AG08395 (cell line): ENCODE measurements at places on chromosomes 4 and X.
A peak's percentile ranks its signal among the peaks of the same experiment; 100 is the strongest.

GRCh38 chr4:68748181-68748991 is 67.4 kb upstream of the UGT2B10 start:
- no peak for DNase-seq

DNA sequence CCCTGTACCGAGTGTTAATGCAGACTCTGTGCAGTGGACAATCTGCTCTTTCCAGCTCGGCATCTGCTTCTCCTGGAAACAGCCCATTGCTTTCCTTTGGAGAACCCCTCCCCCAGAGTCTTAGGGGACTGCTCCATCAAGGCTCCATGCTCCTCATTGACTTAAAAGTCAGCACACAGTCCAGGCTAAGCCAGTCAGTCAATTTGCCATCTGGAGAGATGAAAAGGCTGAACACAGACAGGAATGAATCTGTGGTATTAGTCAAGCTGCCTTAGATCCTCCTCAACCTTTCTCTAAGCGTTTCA is 20.3 kb downstream of the ATP8A1 start:
- no peak for DNase-seq

GRCh38 chr4:27048429-27049238 is 188.0 kb downstream of the STIM2 start:
- DNase-seq = peak; percentile 62

GRCh38 chr4:132866616-132867015 is 282.5 kb upstream of the PCDH10 start:
- DNase-seq = no peak

GRCh38 chr4:35506161-35506560 is 738.2 kb downstream of the ARAP2 start:
- DNase-seq = no peak

DNA sequence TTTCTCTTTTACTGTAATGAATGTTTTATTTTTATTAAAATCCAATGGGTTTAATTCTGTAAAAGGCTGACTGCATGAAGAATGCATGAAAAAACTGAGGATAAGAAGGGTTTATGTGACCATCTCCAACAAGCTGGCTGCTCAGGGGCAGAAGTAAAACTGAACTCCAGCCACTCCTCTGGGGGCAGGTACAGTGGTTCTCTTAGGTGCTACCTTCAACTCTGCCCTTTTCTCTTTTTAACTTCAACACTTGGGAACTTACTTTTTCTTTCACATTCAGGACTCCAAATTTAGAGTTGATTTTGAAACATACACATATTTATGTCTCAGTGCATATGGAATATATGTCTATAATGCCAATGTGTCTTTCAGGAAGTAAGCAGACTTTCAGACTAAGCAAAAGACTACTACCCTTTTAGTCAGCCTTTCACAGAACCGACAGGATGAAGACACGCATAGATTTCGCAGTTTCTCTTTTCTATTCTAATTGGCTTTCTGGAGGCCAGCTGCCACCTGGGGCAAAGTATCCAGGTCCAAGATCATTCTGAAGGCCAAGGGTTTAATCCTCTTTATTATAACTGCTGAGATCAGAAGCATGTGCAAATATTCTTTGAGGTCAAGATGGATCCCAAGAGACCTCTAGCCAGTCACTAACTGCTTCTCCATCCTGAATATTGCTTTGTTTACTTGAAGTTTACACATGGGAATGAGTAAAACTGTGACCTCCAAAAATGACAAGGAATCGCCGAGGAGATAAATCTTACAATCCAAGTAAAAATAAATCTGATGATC is 30.7 kb downstream of the HS3ST1 start:
- DNase-seq = no peak

GRCh38 chr4:8691151-8691775 is 98.7 kb downstream of the CPZ start:
- DNase-seq = no peak

DNA sequence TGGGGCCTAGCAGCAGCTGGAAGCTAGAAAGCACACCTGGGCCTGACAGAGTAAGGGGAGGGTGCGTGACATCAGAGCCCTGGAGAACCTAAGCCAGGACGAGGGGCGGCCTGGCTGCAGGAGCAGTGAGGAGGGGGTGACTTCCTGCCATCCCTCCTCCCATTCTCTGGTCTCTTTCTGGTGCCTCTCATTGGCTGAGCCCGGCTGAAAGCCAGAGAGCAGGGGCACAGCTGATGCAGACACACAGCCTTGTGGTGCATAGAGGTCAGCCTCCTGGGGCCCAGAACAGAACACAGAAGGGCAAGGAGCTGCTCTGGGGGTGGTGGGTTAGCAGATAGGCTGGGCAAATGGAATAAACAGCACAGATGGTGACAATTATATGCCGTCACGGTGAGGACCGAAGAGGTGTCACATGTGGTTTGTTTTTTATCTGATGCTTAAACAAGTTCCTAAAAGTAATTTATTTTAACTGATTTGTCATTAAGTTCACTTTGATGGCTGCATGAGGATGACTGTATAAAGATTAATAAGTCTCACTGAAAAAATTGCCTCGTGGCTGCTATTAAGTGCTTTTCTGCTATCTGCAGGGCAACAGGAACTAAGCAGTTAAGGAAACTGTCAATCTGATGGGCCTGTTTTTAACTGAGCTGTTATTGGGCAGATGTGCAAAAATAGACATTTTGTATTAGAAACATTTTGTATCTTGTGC is 102.0 kb downstream of the FNIP2 start:
- DNase-seq = no peak

- no peak for DNase-seq
Observed at GRCh38 chrX:79235899-79236298, 91.4 kb downstream of the GPR174 start.

DNA sequence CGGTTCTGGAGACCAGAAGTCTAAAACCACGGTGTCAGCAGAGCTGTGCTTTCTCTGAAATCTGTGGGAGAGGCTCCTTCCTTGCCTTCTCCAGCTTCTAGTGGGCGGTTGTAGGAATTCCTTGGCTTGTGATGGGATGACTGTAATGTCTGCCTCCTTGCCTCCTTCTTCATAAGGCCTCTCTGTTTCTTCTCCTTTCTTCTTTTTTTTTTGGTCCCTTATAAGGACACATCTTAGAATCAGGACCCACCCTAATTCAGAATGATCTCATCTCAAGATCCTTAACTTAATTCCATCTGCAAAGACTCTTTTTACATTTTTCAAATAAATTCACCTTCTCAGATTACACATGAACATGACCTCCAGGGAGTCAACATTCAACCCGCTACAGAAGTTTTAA is 186.9 kb downstream of the STK32B start:
- peak; percentile 58 for DNase-seq

- DNase-seq = peak; percentile 30
Observed at GRCh38 chrX:137565921-137566745, at the start of gene ZIC3. TSS of gene ZIC3 (plus strand) at chrX:137566127. CDS start at chrX:137566692, 565 bp downstream.

- no peak for DNase-seq
Observed at GRCh38 chr4:70382691-70383181, at the start of gene SMR3B. TSS of gene SMR3B (plus strand) at chr4:70383131. CDS start at chr4:70384511, 1,380 bp downstream.

DNA sequence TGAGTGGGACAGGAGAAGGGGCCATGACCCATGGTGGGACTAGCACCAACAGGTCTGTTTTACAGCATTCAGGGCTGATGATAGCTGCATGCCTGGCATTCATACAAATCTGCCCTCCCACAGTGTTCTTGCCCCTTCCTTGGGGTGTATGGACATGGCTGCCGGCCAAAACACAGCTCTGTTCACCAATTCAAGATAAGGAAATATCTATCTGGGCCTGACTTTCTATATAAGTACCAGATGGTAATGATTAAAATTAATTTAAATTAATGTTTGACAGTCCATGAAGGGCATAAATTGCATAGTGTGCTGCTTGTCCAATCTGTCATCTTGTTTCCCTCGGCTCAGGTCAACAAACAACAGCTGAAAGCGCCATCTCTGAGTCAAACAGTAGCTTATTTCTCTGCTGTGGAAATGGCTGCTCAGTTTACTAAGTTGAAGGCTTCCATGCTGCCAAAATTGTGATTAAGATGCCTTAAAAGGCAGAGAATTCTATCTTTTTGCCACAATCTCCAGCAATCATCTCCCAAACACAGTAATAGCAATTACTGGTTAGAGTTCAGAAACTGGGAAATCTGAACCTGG is 67.0 kb upstream of the TSPAN7 start:
- no peak for DNase-seq

DNA sequence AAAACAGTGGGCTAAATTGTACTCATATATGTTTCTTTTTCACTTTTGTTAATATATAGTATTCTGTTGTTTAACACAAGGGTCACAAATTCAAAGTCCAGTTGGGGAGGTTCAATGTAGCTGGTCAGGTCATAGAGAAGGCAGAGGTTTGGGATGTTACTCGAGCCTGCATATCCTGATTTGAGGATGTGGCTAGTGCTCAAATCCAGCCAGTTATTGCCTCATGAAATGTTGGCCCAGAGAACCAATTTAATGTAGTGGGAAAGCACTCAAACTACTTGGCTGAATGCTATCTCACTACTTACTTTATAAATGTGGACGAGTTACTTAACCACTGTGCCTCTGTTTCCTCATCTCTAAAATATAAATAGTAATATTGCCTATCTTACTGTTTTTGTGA is 12.5 kb downstream of the USO1 start:
- no peak for DNase-seq

- DNase-seq = no peak
Observed at GRCh38 chr4:109183931-109184490, 118.4 kb downstream of the COL25A1 start.

GRCh38 chrX:48531358-48531959 is 8.1 kb upstream of the TBC1D25 start:
- DNase-seq = peak; percentile 62

- no peak for DNase-seq
Observed at GRCh38 chr4:41303372-41304118, 46.8 kb downstream of the UCHL1 start.
